ENCODE measurements at places on chromosomes 5 and 9.
A peak's percentile ranks its signal among the peaks of the same experiment; 100 is the strongest.

GRCh38 chr5:142313682-142314081 is 11.1 kb downstream of the SPRY4 start:
- DNase-seq: no peak

DNA sequence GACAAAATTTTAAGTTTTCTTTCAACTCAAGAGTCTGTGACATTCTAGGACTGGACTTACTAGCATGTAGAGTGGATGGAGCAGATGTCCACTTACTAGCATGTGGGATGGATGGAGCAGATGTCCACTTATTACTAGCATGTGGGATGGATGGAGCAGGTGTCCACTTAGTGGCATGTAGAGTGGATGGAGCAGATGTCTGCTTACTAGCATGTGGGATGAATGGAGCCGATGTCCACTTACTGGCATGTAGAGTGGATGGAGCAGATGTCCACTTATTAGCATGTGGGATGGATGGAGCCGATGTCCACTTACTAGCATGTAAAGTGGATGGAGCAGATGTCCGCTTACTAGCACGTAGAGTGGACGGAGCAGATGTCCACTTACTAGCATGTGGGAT is 2.4 kb downstream of the SLC36A1 start:
- no peak for DNase-seq

DNA sequence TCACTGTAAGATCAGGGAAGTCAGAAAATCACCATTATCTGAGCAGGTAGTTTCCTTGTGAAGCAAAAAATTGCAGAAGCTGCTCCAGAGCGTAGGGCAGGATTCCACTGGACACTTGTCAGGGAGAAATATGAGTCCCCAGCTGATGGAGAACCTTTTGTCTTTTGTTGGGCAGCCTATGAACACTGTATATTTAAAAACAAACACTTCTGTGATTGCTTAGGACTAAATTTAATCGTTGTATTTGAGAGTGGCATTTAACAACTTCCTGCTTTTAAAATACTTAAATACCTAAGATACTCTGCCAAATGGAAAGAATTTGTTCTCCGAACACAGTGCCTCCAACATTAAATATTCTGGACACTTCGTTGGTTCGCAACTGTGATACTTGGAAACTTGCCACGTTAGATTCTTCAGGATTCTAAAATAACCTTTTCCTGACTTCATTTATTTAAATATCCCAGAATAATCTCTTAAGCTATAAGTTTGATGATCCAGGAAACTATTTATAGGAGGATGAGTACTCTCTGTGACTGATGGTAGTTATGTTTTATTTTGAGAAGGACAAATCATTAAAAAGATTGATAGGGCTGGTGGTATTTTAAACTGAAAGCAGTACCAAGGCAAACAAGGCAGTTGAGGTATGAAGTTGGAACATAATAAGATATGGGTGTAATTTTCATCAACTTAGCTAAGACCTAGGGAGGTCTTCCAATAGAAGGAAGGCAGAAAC is 2.7 kb upstream of the HSPA4 start:
- no peak for DNase-seq

GRCh38 chr9:136493567-136493971 is 10.7 kb upstream of the SEC16A start:
- no peak for DNase-seq

DNA sequence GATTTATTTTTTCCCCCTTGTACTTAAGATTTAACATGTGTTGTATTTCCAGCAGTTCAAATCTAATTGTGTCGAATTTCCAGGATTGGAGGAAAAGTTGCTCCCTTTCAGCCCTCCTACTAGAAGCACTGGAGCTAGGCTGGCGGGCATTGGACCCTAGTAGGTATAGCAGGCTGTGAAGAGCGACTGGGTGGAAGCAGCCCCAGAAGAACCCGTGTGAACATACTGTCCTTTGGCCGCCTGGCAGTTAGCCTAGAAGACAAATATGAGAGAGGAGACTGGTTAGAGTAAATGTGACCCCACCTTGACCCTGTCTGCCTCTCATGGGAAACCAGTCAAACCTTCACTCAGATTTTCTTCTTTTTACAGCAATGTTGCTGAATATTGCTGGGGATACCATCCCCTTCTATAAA is 13.9 kb downstream of the ALDOB start:
- DNase-seq: no peak

- DNase-seq: no peak
These were observed 33.2 kb downstream of the SLC22A4 start for GRCh38 chr5:132327252-132327955.

DNA sequence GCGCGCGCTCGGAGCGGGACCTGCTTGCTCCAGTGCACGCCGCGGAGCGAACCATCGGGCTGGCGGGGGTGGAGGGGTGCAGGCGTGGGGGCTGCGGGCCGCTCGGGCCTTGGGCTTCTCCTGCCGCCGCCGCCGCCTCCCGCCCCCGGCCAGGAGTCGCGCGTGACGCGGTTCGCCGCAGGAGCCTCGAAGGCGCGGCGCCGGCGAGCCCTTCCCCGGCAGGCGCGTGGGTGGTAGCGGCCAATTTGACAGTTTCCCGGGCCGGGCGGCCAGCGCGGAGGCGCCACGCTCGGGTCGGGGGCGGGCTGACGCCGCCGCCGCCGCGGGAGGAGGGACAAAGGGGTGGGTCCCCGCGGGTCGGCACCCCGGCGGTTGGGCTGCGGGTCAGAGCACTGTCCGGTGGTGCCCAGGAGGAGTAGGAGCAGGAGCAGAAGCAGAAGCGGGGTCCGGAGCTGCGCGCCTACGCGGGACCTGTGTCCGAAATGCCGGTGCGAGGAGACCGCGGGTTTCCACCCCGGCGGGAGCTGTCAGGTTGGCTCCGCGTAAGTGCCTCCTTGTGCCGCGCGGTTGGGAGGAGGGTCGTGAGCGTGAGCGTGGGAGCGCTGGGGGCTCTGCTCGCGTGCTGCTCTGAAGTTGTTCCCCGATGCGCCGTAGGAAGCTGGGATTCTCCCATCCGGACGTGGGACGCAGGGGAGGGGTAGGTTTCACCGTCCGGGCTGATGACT is at the start of gene TJP2:
Gene TJP2 (plus strand): TSS at position 387 of the 725 bp plus-strand sequence. CDS start 96 bp downstream, at position 483.
- peak; percentile 72 for DNase-seq

GRCh38 chr9:89872913-89873707 is 268.3 kb downstream of the GADD45G start:
- no peak for DNase-seq

DNA sequence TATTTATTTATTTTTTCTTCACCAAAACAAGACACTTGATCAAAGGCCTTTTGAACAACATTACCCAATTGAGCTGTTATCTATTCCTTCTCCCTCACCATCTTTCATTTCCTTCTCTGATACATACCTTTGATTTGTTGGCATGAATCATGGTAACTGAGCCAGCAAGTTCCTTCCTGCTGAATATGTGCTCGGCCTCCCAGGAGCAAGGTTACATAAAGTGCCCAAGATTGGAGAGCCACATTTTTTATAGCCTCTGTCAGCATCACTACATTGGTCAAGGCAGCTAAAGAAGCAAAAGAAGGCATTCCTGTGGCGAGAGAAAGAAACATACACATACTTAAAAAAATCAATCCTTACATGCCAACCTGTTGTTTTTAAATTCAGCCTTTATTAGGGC is 369.6 kb downstream of the CYLC2 start:
- no peak for DNase-seq

- DNase-seq: no peak
These were observed 20.2 kb downstream of the ZNF474 start for GRCh38 chr5:122149321-122150090.

DNA sequence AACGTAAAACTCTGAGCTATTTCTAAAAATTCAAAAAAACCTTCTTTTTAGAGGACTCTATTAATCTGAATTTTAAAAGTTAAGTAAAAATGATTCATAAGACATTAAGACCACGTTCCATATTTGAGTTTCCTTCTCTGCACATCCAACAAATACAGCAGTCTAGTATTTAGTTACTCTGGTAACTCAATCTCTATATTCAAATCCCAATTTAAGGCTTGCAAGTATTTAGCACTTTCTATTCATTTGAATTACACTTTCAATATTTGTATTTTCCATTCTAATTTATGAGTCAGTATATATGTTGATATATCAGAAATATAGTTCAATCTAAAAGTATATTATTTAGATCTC is 17.7 kb downstream of the RFX3 start:
- DNase-seq: no peak

DNA sequence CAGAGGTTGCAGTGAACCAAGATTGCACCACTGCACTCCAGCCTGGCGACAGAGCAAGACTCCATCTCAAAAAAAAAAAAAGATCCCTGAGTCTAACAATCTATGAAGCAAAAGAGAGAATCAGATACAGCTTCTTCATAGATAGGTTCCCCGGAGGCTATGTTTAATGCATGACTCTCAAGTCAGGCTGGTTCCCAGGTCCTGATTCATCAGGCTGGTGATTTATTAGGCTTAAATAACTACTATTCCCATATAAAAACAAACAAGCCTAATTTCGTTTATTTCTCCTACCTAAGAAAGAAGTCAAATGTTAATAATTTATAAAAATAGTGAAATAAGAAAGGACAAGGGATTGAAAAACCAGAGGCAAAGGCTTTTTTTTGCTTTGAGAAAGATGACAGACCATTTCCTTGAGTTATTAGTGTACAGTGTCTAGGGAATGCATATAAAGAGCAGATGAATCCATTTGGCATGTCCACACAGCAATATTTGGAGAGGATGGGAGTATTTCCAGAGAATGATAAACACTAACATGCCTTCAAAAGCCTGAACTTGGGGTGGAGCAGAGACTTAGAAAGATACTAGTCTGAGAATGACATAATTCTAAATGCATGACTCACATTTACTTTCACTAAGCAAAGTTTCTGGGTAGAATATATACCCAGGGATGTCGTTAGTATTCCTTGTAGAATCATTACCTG is 115.3 kb downstream of the NREP start:
- no peak for DNase-seq

GRCh38 chr5:56566374-56567249 is 248.7 kb upstream of the MAP3K1 start:
- DNase-seq: no peak

DNA sequence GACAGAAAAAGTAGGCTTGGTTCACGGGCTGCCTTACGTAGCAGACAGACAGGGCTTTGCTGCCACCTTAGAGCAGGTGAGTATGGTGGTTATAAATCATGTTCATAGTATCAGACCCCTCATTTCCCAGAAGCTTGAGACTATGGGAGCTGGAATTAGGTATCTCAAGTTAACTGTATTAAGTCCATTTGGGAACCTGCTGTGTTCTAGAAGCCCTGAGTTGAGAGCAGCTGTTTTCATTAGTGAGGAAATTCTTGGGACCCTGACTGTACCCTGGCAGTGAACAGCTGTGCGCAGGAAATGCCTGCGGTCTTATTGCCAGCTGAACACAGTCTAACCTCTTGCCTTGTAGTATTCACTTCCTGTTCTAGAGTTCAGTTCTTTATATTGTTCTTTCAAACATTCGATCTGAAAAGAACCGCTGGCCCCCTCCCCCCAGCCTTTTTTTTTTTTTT is 29.8 kb downstream of the UGCG start:
- peak; percentile 43 for DNase-seq

DNA sequence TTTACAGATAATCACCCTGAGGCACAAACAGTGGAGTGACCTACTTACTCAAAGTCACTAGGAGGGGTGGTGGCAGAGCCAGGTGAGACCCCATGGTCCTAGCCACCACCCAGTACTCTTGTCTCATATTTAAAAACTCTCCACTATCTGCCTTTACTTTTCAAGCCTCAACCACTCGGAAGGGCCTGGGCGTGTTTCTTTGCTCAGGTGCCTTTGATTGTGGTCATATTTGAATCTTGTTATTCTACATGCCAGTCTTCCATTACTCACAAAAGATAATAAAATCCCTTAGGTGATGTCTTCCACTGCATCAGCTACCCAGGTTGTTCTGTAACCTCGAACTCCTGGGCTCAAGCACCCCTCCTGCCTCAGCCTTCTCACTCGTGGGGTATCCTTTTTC is 20.7 kb upstream of the TRIM36 start:
- no peak for DNase-seq

DNA sequence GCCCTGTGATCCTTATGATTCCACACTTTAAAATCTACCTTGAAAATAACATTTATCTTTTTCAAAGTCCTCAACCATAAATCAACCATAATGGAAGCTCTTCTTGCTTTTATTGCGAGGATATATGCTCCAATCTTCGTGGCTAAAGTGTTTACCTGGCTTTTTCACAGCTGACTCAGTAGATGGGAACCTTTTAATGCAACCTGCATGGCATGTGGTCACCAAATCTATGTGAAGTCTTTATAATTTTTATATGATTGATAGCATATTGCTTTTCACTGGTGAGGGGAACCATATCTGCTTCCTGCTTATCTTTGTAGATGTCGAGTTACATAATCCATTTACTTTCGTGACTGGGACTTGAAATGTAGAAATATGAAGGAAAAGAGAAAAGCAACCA is 47.1 kb upstream of the TLX3 start:
- no peak for DNase-seq

GRCh38 chr9:111301195-111301594 is 28.8 kb downstream of the OR2K2 start:
- no peak for DNase-seq

All from head of caudate nucleus (tissue), 42 donors.